HCEC 1CT (cell line): ENCODE measurements at places on chromosomes 7 and 10.

DNA sequence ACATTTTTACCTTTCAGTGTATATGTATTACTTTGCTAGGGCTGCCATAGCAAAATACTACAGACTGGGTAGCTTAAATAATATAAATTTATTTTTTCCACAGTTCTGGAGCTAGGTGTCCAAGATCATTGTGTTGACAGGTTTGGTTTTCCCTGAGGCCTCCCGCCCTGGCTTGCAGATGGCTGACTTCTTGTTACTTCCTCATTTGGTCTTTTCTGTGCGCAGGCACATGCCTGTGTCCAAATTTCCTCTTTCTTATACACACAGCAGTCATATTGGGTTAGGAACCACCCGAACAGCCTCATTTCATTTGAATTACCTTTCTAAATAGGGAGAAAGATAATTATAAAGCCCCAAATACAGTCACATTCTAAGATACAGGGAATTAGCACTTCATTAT, 521.6 kb upstream of the SORCS1 start:
- no peak for DNase-seq

DNA sequence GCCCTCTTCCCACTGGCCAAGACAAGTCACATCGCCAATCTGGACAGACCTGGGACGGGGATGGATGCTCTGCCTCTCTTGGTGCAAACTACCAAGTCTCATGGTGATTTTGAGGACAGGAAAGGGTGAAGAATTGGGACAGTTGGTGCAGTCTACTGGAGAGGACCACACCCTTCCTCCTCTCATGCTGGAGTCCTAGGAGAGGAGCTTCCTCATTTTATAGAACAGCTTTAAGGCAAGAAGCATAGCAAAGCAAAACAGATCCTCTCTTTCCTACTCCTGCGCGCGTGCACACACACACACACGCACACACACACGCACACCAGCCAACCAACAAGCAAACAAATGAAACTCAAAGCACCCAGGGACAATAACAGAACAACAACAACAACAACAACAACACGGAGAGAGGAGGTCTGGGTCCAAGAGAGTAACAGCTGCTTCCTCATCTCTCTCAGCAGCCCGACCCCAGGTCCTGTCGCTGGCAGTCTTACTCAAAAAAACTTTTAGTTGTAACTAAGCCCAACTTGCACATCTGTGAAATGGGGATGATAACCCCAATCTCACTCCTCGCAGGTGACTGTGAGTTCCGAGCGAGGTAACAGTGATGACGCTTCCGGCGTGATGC, 83.4 kb downstream of the TMEM178B start:
- no peak for DNase-seq

- no peak for DNase-seq
Measured at GRCh38 chr7:4102231-4102841, 579.8 kb upstream of the FOXK1 start.

- no peak for DNase-seq
Measured at GRCh38 chr7:91910171-91910570, 29.7 kb upstream of the MTERF1 start.

- peak; percentile 82 for DNase-seq
Measured at GRCh38 chr7:112400141-112400540, 50.1 kb upstream of the IFRD1 start.

DNA sequence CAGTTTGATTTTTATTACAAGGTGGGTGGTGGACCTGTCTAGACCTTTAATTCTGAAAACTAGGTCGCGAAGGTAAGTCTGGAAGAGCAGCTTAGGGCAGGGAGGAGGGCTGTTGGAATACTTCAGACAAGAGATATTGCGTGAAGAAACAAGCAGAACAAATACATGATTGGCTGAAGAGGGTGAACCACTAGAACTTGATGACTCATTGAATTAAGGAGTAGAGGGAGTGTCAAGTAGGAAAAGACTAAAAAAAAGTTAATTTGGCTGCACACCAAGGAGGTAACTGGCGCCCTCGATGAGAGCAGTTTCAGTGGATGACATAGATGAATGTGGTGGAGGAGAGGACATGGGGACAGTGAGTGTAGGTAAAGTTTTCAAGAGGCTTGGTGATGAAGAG, 41.3 kb downstream of the WNT2 start:
- DNase-seq = no peak

DNA sequence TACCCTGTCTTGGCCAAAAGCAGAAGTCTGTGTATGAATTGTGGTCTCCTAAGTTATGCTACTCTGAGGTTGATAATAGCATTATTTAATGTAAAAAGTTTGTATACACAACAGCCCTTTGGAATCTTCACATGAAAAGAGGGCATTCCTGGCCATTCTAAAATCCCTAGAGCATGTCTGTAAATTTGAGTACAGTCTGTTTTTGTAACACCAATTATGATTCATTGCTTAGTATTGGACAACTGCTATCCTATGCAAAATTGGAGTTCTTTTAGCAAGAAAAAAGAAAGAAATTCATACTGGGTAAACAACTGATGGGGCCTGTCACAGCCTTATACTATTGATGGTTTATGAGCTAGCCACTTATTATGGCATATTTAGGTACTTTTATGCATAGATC, 10.2 kb downstream of the CUTC start:
- DNase-seq = peak; percentile 52

GRCh38 chr10:23461557-23461956, 22.7 kb downstream of the OTUD1 start:
- DNase-seq = no peak

DNA sequence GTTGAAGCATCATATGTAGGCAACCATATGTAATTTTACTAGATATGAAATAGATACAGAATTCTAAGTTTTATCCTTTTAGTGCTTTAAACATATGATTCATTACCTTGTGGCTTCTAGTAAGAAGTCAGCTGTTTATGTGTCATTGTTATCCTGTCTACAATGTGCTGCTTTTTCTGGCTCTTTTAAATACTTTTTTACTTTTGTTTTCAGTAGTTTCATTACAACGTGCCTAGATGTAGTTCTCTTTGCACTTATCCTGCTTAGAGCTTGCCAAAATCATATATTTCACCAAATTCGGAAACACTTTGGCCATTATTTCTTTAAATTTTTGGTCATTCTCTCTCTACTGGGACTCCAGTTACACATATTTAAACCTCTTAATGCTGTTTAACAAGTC, 26.4 kb downstream of the YAE1 start:
- DNase-seq = peak; percentile 80
